ENCODE measurements at places on chromosomes 2 and 18. TPM values are rescaled to one million over a fixed set of nuclear protein-coding genes. Genes with fewer than 3 reads are reported as not detected.

HOXD10 gene
- total RNA-seq = not detected

HSPD1 gene
- total RNA-seq = 236 TPM

LYG1 gene
- not detected for total RNA-seq

NEU2 gene
- not detected for total RNA-seq

STPG4 gene
- total RNA-seq = 0.53 TPM

NAT8 gene
- total RNA-seq = not detected

FAP gene
- 91.9 TPM for total RNA-seq

LONRF2 gene
- total RNA-seq = 0.13 TPM

KANSL3 gene
- 23.0 TPM for total RNA-seq

CD8B2 gene
- total RNA-seq = not detected

C1GALT1C1L gene
- total RNA-seq = 0.31 TPM

DSEL gene
- total RNA-seq = 52.3 TPM

KCNIP3 gene
- 0.13 TPM for total RNA-seq

PLCL1 gene
- total RNA-seq = 18.6 TPM

TGFA gene
- total RNA-seq = 0.06 TPM

PTRHD1 gene
- 34.5 TPM for total RNA-seq

NEB gene
- total RNA-seq = 0.53 TPM

CFC1 gene
- not detected for total RNA-seq

TAF4B gene
- 2.5 TPM for total RNA-seq

UGT1A10 gene
- total RNA-seq = not detected

FBXO48 gene
- 0.19 TPM for total RNA-seq

POTEI gene
- total RNA-seq = not detected

REG3G gene
- total RNA-seq = not detected

ACVR1C gene
- total RNA-seq = 0.19 TPM

AMER3 gene
- total RNA-seq = not detected

RABL2A gene
- 8.3 TPM for total RNA-seq

C2orf80 gene
- total RNA-seq = not detected

MROH2A gene
- not detected for total RNA-seq

PROM2 gene
- 0.19 TPM for total RNA-seq

HOXD3 gene
- total RNA-seq = not detected
